Stimulated activated CD4-positive, alpha-beta T cell treated with anti-CD3 and anti-CD28 coated beads, Interleukin-12 subunit alpha, Interleukin-12 subunit beta, amount 100 ng/mL, for 24 hours (primary cell): ENCODE measurements at places on chromosomes 5 and 9.

DNA sequence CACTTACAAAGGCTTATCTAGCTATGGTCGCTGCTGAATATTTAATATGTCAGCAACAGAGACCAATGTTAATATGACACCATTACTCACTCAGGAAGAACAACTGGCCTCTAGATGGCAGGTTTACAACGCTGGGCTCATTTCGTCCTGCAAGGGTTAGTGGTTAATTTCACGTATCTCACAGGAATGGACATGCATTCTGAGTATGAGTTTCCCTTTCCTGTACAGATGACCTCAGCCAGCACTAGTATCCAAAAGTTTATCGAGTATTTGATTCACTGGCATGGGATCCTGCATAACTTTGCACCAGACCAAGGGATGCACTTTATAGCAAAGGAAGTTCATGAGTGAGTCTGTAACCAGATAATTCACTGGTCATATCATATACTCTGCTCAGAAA lies 8.7 kb upstream of the TRPC7 start:
- no peak for DNase-seq

GRCh38 chr5:78787783-78788182 lies 139.2 kb upstream of the LHFPL2 start:
- DNase-seq, result no peak

- no peak for DNase-seq
Measured at GRCh38 chr9:95985440-95986055, 110.1 kb downstream of the ERCC6L2 start.

DNA sequence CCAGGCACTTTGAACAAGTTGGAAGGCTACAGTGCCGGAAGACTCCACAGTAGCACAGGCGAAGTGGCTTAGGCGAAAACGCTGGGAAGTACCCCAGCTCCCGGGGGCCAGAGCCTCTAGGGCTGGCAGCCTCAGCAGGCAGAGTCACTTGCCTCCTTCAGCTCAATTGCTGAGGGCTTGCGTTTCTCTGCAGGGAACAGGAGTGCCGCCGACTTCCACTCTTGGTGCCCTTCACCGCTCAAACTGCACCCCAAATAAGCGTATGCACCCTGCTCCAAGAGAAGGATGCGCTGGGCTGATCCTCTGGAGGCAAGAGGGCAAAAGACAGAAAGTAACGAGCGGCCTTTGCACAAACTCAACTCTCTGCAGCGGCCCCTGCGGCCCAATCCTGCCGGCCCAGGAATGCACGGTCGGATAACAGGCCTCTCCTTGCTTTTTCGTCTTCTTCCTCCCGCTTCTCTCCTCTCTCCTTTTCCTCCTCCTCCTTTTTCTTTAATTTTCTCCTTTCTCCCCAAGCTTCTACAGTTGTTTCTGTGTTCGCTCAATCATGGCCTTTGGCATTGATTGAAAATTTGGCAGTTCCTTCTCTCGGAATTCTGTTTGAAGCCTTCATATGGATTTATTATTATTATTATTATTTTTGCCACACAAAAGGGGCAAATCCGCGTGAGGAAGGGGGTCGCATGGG lies 1.1 kb upstream of the S1PR3 start:
- DNase-seq, result no peak

GRCh38 chr5:93704996-93705395 lies 36.4 kb downstream of the POU5F2 start:
- DNase-seq, result no peak

DNA sequence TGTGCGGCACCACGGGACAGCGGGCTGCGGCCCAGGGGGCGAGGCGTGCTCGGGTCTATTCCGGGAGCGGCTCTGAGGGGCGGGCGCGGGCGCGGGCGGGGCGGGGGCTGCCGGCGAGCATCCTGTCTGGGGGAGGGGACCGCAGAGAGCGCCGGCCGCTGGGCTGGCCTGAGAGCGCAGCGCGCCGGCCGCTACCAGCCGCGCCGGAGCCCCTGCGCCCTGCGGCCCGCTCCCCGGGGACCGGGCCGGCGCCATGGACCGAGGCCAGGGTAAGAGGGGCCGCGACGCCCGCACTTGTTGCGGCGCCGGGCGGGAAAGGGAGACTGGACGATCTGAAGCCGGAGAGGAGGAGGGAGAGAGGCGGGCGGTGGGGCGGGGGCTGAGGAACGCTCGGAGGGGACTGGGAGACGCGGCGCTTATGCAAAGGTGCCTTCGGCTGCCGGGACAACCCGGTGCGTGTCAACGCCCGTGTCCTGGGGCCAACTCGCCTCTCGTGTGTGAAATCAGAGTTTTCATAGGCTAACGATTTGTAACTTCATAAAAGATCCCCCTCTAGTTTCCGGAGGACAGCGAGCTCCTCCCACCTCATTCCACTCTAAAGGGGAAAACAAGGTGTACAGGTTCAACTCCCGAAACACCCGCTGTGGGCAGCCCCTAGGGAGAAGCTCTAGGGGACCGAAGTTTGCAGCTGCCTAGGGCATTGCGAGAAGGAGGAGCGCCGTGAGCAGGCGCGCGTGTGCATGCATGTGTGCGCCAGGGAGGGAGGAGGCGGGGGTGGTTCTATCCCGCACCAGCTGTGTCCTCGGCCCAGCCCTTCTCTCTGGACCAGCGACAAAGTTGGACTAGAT lies at the start of gene AFAP1L1:
AFAP1L1 (plus strand) TSS at position 144 of the 848 bp plus-strand sequence; CDS start at position 254, 110 bp downstream.
- no peak for DNase-seq

DNA sequence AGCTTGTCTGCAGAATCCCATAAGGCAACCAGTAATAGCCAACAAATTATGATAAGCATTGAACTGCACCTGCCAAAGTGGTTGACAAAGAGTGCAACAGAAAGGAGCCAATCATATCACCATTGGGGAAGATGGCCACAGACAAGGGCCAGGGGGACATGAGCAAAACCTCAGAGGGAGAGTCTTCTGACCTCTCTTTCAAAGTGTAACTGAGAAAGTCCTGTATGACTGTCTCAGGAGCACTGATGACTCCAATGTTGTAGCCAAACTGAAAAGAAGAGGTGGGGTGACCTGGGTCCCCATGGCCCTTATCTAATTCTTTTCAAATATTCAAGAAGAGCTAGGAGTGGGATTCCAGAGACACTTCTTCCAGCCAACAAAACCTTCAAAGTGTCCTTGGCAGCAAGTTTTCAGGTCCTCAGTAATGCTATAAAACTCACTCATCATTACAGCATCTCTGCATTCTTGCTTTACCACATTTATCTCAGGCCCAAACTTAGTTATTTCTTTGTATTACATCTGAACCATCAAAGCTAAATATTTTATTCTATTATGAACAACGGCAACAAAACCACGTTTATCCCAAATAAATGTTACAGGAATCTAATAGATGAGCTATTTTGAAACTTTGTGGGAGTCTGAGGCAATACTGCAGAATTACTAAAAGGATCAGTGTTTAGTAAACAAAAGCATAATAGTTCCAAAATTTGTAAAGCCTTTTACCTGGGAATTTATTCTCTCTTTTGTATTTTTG lies 24.4 kb downstream of the FBLL1 start:
- no peak for DNase-seq

DNA sequence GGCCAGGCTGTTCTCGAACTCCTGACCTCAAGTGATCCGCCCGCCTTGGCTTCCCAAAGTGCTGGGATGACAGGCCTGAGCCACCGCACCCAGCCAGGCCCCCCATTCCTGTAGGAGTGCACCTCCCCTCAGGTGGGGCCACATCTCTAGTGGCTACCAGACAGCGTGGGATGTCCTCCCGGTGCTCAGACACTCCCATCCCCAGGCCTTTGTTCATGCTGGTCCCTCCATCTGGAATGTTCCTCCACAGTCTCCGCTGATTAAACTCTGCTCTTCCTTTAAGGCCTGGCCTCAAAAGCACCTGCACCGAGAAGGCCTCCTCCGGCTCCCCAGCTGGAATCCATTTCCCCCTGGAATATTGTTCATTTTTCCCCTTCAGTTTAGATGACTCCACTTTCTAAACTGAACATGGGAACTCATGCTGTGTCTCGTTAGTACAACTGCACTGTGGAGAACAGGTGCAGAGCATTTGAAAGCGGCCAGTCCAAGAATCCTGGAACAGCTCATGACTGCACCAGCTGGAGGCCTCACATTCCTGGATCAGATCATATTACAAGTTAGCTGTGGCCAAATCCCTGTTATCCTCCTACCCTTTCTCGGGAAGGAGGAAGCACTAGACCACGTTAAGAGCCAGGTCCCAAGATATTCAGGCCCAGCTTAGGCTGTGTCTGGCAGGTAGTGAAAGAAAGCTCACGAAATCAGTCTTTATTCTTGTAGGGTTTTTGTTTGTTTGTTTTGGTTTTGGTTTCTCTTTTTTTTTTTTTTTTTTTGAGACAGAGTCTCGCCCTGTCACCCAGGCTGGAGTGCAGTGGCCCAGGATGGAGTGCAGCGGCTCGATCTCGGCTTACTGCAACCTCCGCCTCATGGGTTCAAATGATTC lies 10.8 kb upstream of the PRRC2B start:
- no peak for DNase-seq

- no peak for DNase-seq
Measured at GRCh38 chr9:109474944-109475343, 23.2 kb downstream of the PTPN3 start.

DNA sequence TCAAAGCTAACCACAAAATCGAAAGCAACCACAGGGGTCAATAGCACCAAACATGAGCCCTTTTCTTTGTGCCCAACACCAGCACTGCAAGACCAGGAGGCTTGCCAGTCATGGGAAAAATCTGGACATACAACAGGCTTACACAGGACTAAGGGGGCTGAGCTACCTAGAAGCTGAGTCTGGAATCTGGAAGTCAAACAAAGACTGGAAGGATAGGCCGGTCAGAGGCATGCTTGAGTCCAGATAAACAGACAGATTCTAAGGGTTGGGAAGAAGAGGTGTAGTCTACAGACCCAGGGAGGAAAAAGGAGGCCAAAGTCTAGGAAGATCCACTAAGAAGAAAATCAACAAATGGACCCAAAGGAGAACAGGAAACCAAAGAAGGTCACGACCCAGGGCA lies 73.3 kb downstream of the MYO10 start:
- DNase-seq, result no peak

DNA sequence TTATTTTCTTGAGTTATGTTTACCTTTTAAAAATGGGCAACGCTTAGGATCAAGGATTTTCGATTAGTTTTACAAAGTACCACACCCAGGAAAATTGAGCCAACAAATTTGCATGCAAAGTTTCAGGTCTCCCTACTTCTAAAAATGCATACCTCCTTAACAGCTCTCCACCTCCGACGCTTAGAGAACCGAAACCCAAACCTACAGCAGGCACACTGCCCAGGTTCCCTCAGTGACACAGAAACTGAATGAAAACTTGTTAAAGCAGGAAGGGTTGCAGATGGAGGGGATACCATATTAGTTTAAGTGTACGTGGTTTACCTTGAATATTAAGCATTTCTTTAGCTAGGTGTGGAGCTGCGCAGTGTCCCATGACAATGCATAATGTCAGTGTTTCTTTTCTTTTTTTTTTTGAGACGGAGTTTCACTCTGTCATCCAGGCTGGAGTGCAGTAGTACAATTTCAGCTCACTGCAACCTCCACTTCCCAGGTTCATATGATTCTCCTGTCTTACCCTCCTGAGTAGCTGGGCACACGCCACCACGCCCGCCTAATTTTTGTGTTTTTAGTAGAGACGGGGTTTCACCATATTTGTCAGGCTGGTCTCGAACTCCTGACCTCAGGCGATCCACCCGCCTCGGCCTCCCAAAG lies 1.6 kb upstream of the SUB1 start:
- DNase-seq, result no peak

DNA sequence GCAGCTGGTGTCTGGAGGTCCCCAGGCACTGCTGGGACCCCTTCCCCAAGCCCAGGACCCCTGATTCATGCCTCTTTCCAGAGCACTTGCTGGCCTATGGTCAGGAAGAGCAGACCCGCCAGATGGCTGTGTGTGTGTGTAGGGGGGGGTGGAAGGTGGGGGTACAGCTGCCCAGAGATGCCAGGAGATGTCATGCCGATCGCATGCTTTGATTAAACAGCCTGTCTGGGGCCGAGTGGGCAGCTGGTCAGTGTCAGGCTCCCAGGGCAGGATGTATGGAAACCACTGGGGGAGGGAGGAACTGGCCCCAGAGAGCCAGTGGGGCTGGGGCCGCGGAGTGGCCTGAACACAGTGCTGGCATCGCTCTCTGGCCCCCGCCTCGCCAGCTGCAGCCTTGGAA lies 23.7 kb downstream of the RXRA start:
- DNase-seq, result no peak

GRCh38 chr5:132177691-132178149 lies 49.9 kb downstream of the P4HA2 start:
- no peak for DNase-seq

GRCh38 chr9:5002811-5003210 lies 17.7 kb downstream of the JAK2 start:
- no peak for DNase-seq

DNA sequence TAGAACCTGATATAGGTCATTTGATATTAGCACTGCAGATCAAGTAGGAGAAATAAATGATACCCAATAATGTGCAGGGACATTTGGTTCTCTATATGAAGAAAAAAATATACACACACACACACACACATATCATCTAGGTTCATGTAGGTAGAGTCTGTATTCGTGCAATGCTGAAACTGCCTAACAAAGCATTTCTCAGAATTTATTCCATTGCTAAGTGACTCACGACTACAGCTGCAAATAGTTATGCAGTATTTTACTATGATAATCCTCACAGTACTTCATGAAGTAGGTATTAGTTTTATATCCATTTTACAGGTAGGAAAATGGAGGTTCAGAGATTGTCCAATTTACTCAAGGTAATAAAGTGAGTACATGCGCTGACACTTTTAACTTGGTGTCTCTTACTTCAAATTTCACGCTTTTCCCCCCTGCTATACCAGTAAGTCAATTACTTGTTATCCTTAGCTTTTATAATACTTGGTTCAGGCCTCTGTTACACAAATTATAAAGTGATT lies 2.4 kb downstream of the GIN1 start:
- no peak for DNase-seq

GRCh38 chr5:139646912-139647505 lies 1.1 kb upstream of the CXXC5 start:
- no peak for DNase-seq

- no peak for DNase-seq
Measured at GRCh38 chr9:79263628-79264027, 308.1 kb upstream of the TLE4 start.

- DNase-seq, result no peak
Measured at GRCh38 chr5:96141749-96142148, 180.1 kb upstream of the ELL2 start.

DNA sequence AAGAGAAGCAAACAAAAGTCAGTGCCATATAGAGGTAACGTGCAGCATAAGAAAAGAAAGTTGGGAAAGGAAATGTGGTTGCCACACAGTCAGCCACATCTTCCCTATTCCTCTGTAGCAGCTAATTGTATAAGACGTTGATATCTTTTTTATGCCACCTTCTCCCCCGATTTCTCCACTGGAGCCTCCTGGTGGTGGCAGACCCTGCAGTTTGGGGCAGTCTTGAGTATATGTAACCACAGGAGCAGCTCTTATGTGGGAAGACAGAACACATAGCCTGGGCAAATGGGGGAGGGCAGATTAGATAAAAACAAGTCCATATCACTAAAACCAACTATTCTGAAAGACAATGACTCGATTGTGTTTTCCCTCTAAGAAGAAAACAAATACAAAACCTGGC lies 99.7 kb downstream of the PLCXD3 start:
- no peak for DNase-seq

DNA sequence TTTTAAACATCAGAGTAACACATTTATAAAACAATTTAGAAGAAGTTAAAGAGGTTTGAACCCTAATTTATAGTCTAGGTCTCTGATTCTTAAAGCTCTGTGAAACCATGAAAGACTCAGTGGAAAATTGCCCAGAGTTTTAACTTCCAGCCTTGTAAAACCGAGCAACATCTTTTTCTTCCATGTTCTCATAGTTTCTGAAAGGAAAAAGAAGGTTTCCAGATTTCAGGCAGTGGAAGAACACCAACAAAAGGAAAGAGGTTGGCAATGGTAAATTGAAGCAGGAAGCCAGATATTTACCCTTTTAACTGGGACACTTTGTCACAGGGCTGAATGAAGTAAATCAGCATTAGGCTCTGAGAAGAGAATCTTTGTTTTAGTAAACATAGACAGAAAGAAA lies 1999.3 kb downstream of the MAT2B start:
- DNase-seq, result no peak
